A549 treated with dexamethasone at 1 μM for 4 hours (cell line): ENCODE measurements at places on chromosomes 16 and 17. TPM values are rescaled to one million over a fixed set of nuclear protein-coding genes. Genes with fewer than 3 reads are reported as not detected.

The TBC1D26 gene
- total RNA-seq, result not detected in 5 replicates

The CEP295NL gene
- 0.34 to 0.54 TPM (median 0.40 TPM) in 5 replicates for total RNA-seq

The VPS35 gene
- 75.3 to 95.0 TPM (median 84.5 TPM) in 5 replicates for total RNA-seq

The RNF112 gene
- 0.31 to 1.0 TPM (median 0.44 TPM) in 5 replicates for total RNA-seq

The KRTAP9-4 gene
- not detected in 5 replicates for total RNA-seq

The GOSR1 gene
- 40.3 to 48.3 TPM (median 44.6 TPM) in 5 replicates for total RNA-seq

The SRCIN1 gene
- total RNA-seq, result 1.6 to 3.3 TPM (median 2.4 TPM) in 5 replicates

The KRTAP2-1 gene
- total RNA-seq, result not detected in 5 replicates

The RCVRN gene
- total RNA-seq, result not detected in 5 replicates

The NPIPA3 gene
- 0.35 to 1.9 TPM (median 1.0 TPM) in 5 replicates for total RNA-seq

The P2RX5 gene
- total RNA-seq, result 16.9 to 25.6 TPM (median 24.9 TPM) in 5 replicates

The GRAPL gene
- total RNA-seq, result 0.13 to 0.21 TPM in 2 of 5 replicates, not detected in the others

The PRR15L gene
- 2.3 to 3.2 TPM (median 2.8 TPM) in 5 replicates for total RNA-seq

The COQ7 gene
- 21.4 to 28.0 TPM (median 23.9 TPM) in 5 replicates for total RNA-seq

The PLLP gene
- total RNA-seq, result 1.1 to 1.5 TPM (median 1.2 TPM) in 5 replicates

The CCT6B gene
- total RNA-seq, result 0.79 to 2.1 TPM (median 1.7 TPM) in 5 replicates

The MYL11 gene
- total RNA-seq, result 0.41 to 0.97 TPM (median 0.53 TPM) in 3 of 5 replicates, not detected in the others

The TSNAXIP1 gene
- 0.25 to 0.67 TPM (median 0.52 TPM) in 5 replicates for total RNA-seq

The CDRT4 gene
- 0.78 to 1.6 TPM (median 1.2 TPM) in 4 of 5 replicates, not detected in the other for total RNA-seq

The GLP2R gene
- total RNA-seq, result 8.0 to 14.4 TPM (median 9.5 TPM) in 5 replicates

The KIF18B gene
- total RNA-seq, result 23.4 to 41.8 TPM (median 41.7 TPM) in 5 replicates

The CACNG1 gene
- 0.07 to 0.11 TPM (median 0.11 TPM) in 3 of 5 replicates, not detected in the others for total RNA-seq

The GAS2L2 gene
- 0.11 to 0.14 TPM (median 0.12 TPM) in 4 of 5 replicates, not detected in the other for total RNA-seq

The CTCF gene
- total RNA-seq, result 32.2 to 41.6 TPM (median 39.0 TPM) in 5 replicates

The ODAD4 gene
- 1.1 to 2.1 TPM (median 1.4 TPM) in 5 replicates for total RNA-seq

The KRT31 gene
- total RNA-seq, result 0.05 TPM in 1 of 5 replicates, not detected in the others

The MT4 gene
- total RNA-seq, result not detected in 5 replicates

The PIGL gene
- total RNA-seq, result 12.9 to 22.3 TPM (median 14.4 TPM) in 5 replicates

The TEKT5 gene
- total RNA-seq, result 0.15 to 0.17 TPM (median 0.16 TPM) in 3 of 5 replicates, not detected in the others

The NEUROD2 gene
- total RNA-seq, result not detected in 5 replicates

The COPZ2 gene
- 12.3 to 17.8 TPM (median 14.6 TPM) in 5 replicates for total RNA-seq

The CTRL gene
- total RNA-seq, result 0.63 to 2.0 TPM (median 1.5 TPM) in 5 replicates

The EXOC3L1 gene
- total RNA-seq, result 0.05 to 0.21 TPM (median 0.06 TPM) in 5 replicates

The TUBG2 gene
- total RNA-seq, result 14.0 to 23.3 TPM (median 20.5 TPM) in 5 replicates

The OR2C1 gene
- total RNA-seq, result not detected in 5 replicates

The KIF19 gene
- total RNA-seq, result 0.05 to 0.08 TPM (median 0.06 TPM) in 5 replicates

The PIGW gene
- 24.6 to 27.9 TPM (median 25.8 TPM) in 5 replicates for total RNA-seq

The SPG7 gene
- 82.1 to 121 TPM (median 111 TPM) in 5 replicates for total RNA-seq

The ZG16B gene
- 0.60 to 0.98 TPM (median 0.66 TPM) in 5 replicates for total RNA-seq

The SLFN13 gene
- total RNA-seq, result 2.5 to 4.3 TPM (median 3.7 TPM) in 5 replicates

The MYH3 gene
- total RNA-seq, result 0.39 to 0.93 TPM (median 0.77 TPM) in 5 replicates

The TVP23A gene
- total RNA-seq, result 0.07 to 0.36 TPM (median 0.21 TPM) in 5 replicates

The CCL14 gene
- not detected in 5 replicates for total RNA-seq

The DNAH2 gene
- total RNA-seq, result 0.02 to 0.06 TPM (median 0.03 TPM) in 5 replicates

The CCDC78 gene
- 2.9 to 6.2 TPM (median 4.9 TPM) in 5 replicates for total RNA-seq

The PTGES3L gene
- total RNA-seq, result 0.71 to 1.1 TPM (median 0.84 TPM) in 5 replicates

The CTF1 gene
- 0.07 to 0.26 TPM (median 0.21 TPM) in 5 replicates for total RNA-seq

The TPSG1 gene
- total RNA-seq, result 0.08 to 0.09 TPM in 2 of 5 replicates, not detected in the others

The PNMT gene
- 0.27 to 0.82 TPM (median 0.52 TPM) in 5 replicates for total RNA-seq
